ENCODE measurements at places on chromosomes 12 and 14. TPM values are rescaled to one million over a fixed set of nuclear protein-coding genes. Genes with fewer than 3 reads are reported as not detected.

DNA sequence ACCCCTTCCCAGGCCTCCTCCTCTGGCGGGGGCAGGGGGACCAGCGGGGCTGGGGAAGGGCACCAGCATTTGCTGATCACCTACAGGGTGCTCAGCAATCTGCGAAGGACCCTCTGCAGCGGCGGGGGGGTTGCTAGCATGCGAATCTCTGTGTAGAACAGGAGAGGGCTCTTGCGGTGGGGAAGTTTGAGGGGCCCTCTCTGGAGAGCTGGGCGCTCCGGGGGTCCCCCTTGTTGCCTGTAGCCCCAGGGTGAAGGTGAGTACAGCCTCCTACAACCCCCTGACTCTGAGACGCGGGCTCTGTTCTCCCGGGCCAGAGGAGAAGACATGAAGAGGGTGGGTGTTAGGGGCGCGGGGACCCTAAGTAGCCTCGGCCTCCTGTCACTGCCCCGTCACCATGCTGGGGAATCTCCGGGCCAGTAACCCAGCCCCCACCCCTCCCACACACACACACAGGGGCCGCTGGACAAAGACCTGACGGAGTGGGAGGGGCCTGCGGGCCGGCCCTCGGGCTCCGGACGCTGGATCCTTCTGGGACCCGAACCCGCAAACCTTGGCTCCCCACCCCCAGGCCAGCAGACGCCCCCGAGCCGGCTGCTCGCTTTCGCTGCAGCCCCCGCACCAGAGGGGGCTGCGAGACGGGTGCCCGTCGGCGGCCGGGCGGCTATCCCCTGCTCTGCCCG is 734 bp downstream of the FIGNL2 start:
- DNase-seq: no peak

- no peak for DNase-seq
These were observed 2.9 kb downstream of the CLMN start for GRCh38 chr14:95316821-95317220.

The C1QL4 gene
- 2.2 TPM for polyA plus RNA-seq

DNA sequence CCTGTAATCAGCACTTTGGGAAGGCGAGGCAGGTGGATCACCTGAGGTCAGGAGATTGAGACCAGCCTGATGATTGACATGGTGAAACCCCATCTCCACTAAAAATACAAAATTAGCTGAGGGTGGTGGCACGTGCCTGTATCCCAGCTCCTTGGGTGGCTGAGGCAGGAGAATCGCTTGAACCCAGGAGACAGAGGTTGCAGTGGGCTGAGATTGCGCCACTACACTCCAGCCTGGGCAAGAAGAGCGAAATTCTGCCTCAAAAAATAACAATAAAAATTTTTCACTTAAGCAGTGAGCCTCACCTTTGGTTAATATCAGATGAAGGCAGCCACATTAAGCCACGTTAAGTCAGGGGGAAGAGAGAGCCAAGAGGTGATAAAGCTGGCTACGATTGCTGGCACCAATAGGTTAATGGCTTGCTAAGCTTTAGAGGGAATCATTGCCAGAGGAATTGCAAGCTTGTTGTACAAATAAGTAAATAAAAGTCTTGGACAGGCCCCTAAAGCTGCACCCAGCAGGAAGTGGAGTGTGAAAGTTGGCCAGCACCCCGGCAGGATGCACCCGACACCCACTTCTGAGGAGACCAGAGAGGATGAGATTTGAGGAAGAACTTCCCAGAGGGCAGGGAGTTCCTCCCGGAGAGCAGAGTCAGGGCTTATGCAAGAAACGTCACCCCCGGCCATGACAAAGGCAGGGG is 41.3 kb upstream of the TESC start:
- DNase-seq: no peak

The FBXO21 gene
- 64.6 TPM for polyA plus RNA-seq

- DNase-seq: no peak
These were observed 62.8 kb downstream of the ZC3H14 start for GRCh38 chr14:88625671-88626070.

The RIN3 gene
- polyA plus RNA-seq: 6.3 TPM

The MTA1 gene
- polyA plus RNA-seq: 101 TPM

The TMEM179 gene
- 1.9 TPM for polyA plus RNA-seq

The PLEKHD1 gene
- polyA plus RNA-seq: 3.7 TPM

The CELA1 gene
- polyA plus RNA-seq: not detected

GRCh38 chr14:28758253-28758884 is 8.2 kb upstream of the FOXG1 start:
- DNase-seq: no peak
